Occipital lobe (tissue), 3 donors: ENCODE measurements at places on chromosomes 12 and 14.

- DNase-seq: no peak
Observed at GRCh38 chr12:1564067-1564466, 30.3 kb downstream of the FBXL14 start.

GRCh38 chr14:92903359-92903758 lies 19.6 kb upstream of the CHGA start:
- DNase-seq: no peak

DNA sequence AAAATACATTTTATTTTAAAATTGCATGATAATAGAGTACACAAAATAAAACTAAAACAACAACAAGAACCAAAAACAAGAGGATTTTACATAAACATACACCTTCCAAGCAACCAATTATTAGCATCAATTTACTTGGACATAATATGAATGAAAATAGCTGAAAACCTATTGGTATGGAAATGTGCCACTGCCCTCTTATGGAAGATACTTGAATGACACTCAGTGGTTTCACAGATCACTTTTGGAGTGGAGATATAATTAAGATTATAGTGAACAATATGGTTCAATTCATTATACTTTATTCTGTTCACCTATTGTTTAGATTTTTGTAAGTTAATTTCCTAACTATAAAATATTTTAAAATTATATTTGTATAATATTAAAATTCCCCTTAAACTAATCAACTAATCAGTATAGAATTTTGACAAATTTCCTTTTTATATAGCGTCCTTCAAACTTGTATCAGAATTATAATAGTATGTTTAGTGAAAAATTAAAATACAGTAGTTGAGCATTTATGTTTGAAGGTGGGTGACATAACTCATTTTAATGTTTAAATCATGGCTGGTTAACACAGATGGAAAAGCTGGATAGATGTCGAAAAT lies 70.1 kb downstream of the SLC6A15 start:
- DNase-seq: no peak

DNA sequence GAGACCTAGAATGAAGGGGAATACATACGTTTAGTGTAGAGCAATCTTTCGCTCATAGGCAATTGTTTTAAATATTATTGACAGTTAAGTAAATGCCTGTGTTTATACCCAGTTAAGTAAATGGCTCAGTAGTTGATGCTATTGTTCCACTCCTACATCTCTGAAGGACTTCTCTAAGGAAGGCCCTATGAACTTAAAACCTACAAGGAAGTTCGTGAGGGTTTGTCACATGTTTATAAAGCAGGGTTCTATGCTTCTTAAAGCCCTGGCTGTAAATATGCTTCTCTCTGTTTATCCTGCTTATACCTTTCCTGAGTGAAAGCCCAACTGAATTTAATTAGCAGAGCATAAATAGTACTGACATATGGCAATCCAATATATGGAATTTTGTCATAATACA lies 282.1 kb upstream of the NPAS3 start:
- DNase-seq: no peak

DNA sequence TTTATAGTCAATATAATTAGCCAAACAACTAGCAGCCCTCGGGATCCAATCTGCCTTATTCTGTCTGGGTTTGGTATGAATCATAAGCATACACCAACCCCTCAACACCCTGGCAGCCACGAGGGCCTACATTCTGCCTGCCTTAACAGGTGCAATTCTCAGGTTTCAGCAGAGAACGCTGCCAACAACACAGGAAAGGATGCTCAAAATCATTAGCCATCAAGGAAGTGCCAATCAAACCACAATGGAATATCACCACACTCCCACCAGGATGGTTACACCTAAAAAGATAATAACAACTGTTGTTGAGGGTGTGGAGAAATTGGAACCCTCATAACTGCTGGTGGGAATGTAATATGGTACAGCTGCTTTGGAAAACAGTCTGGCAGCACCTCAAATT lies 122.8 kb downstream of the TTC7B start:
- DNase-seq: no peak

GRCh38 chr14:50856660-50857059 lies 15.2 kb upstream of the ABHD12B start:
- no peak for DNase-seq
